Activated CD8-positive, alpha-beta T cell treated with anti-CD3 and anti-CD28 coated beads for 36 hours (primary cell): ENCODE measurements at places on chromosomes 13 and 19. TPM values are rescaled to one million over a fixed set of nuclear protein-coding genes. Genes with fewer than 3 reads are reported as not detected.
A peak's percentile ranks its signal among the peaks of the same experiment; 100 is the strongest.

DNA sequence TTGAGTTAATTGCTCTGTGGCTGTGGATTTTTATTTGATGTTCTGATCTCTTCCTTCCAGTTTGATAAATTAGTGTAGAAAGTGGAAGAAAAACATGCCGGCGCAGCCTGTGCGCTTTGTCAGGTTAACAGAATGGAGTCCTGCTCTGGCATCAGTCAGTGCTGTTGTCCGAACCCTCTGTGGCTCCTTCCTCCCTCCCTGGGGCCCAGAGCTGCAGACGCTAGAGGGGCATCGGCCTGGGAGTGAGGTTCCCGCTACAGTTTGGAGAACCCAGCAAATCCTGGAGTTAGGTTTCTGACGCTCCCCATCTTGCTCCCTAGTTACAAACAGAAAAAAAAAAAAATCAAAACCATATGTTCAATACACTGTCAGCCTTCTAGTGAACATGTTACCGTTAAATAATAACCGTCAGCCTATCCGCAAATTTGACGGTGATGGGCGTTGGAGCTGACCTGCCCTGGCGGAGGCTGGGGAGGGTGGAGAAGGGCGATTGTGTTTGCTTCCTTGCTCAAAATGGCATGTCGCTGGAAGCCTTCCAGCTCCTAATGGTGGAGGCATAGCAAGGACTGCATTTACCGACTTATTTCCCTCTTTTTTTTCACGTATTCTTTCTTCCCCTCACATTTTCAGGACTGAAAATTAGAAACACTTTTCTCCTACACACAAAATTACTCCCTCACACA is 13.6 kb downstream of the MBNL2 start:
- DNase-seq: no peak

- DNase-seq: no peak
These were observed 220.5 kb downstream of the TM9SF2 start for GRCh38 chr13:99721606-99722337.

- no peak for DNase-seq
These were observed 177.3 kb downstream of the DNAJC15 start for GRCh38 chr13:43200736-43201135.

DNA sequence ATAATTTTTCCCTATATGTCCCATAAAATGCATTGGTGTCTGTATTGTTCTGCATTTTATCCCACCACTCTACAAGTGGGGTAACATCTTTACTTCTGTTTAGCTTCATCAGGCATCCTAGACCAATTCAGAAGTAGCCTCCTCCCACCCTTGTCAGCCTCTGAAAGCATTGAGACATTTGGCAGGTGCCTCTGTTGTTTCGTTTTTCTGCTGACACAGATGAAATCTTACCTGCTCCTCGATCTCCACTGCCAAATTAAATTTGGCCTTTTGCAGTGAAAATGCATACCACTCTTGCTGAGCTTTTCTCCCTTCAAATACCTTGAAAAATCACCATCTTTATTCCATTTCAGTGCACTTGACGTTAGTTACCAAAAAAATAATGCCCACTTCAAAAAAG is 83.5 kb upstream of the STARD13 start:
- DNase-seq: no peak

DNA sequence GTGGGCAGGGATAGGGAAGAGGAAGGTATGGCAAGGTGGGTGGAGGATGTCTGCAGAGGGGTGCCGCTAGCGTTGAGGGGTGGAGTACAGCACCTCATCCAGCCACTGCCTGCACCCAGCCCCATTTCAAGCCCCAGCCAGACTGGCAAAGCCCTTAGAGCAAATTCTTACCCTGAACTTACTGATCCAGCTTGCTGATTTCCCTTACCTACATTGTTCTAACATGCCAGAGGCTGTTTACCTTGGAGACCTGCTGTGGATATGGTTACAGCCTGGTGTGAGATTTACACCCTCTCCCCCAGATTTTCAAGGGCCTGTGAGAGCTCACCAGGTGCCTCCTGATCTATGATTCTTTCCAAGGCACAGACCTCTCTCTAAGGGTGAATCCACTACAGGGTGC is 86.0 kb downstream of the ZNF726 start:
- no peak for DNase-seq

- peak; percentile 54 for DNase-seq
These were observed 24.3 kb downstream of the COLGALT1 start for GRCh38 chr19:17579661-17580244.

GRCh38 chr19:3692141-3693024 is 7.9 kb downstream of the PIP5K1C start:
- DNase-seq: peak; percentile 61

- peak; percentile 44 for DNase-seq
These were observed 109.2 kb downstream of the ESD start for GRCh38 chr13:46687810-46688209.

DNA sequence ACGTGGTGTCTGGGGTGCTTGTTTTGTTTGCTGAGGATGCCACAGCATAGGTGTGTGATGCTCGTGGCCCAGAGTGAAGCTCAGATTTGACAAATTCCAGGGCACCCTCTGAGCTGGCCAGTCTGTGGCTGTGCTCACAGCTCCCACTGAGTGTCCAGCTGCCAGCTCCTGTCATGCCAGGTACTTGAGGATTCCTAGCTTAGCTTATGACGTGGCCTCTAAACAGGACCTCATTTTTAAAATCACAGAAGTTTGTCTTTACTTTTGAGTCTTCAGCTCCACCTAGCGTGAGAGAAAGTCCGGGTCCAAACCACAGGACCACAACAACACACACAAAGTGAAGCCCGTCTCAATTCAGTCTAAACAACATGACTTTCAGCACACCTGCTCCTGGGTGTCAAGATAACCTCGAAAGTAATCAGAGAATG is 117.3 kb downstream of the RAB20 start:
- no peak for DNase-seq

DNA sequence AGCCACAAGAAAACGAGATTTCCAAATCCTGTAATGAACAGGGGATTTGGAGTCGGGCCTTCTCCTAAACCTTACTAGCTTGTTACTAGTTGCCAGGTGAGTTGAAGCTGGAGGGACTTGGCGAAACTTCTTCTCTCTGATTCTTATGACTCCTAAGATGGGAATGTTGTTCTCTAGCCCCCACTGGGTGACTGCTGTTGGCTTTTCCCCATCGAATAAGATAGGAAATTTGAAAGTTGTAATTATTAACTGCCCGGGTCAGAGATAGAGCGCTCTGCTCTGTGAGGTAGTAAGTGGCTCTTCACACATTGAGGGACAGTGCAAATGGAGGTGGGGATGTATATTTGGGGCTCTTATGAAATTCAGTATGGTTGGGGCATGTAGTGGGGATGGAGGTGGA is 111.2 kb upstream of the MBNL2 start:
- no peak for DNase-seq

DNA sequence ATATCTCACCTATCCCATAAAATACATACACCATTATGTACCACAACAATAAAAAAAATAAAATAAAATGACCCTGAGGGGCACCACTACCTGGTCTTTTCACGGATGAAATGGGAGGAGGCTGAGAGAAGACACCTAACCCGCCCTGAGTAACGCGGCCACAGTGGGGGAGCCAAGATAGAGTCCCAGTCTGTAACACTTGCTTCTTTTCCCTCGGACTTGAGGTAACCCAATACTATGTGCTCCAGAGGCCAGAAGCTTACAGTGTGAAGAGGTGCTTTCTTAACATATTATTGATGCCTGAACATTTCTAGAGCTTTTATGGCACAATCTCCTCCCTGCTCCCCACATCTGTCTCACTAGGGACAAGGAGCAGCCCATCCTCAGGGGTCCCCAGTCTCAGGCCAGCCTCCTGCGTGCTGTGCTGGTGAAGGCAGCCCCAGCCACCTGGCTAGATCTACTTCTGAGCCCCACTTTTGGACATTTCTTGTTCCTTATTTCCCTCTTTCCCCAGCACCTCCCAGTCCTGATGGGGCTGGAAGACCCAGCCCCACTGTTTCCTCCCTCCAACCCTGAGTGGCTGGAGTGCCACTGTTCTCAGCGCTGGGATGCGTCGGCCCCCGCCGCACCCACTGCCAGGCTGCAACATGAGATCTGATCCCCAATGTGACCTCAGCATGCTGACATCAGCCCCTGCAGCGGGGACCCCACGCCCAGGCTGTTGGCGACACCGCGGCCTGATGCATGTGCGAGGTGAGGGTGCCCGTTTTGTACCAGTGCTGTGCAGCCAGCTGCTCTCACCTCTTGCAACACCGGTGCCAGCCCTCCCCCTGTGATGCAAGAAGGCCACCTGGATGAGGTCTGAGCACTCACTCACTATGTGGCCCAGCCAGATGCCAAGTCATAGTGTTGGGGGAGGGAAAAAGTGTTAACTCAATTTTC is 143.3 kb downstream of the DCLK1 start:
- no peak for DNase-seq

- DNase-seq: peak; percentile 58
These were observed 2.3 kb downstream of the AMH start for GRCh38 chr19:2251106-2252054.

DNA sequence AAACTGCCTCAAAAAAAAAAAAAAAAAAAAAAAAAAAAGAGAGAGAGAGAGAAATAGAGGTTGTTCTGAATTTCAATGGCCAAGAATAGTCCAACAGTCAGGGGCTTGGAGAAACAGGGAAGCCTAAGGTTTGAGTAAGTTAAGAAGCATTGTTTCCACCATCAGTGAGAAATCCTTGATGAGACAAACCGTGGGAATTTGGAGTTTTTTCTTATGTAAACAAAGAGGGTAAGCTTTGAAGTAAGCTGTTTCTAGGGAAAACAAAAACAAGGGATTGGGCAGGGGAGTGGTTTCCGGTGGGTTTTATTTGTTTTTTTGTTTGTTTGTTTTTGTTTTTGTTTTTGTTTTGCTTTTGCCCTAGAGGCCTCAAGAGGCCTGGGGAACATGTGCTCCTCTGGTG is 11.2 kb upstream of the ERVV-1 start:
- no peak for DNase-seq

DNA sequence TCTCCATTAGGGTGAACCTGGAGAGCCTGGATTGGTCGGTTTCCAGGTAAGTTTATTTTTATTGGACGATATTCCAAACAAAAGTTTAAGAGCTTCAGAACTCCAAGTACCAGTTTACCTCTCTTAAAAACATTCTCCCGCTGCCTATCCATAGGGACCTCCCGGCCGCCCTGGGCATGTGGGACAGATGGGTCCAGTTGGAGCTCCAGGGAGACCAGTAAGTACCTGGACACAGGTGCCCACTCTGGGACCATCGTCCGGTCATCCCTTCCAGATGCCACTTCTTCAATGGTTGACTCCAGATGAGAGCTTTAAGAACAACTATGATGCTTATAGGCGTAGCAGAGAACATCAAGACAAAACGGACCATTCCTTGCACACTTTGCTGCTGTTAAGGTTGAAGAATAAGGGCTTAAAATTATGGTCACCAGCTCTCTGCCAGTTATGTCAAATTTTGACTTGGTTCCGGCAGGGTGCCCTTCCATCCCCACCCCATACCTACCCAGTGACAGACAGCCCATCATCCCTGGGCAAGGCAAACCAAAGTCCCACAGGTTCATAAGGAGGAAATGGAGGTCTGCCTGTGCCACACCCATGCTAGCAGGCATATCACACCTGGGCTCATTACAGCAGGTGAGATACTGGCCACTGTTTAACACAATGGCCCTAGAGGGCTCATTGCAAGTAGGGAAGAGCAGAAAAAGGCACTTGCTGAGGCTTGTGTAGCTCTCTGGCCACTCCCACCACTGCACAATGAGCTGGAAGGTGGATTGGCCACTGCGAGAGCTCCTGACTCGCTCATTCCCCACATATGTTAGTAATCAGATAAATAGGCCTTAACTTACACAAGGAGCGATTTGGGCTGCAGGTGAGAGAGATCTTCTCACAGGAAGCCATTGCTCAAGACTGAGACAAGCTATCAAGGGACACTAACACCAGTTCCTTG is 123.6 kb downstream of the COL4A2 start:
- DNase-seq: no peak

- DNase-seq: no peak
These were observed 283.9 kb downstream of the UQCRFS1 start for GRCh38 chr19:28929006-28929405.

- DNase-seq: no peak
These were observed 50.0 kb downstream of the MZT1 start for GRCh38 chr13:72677431-72677830.

DNA sequence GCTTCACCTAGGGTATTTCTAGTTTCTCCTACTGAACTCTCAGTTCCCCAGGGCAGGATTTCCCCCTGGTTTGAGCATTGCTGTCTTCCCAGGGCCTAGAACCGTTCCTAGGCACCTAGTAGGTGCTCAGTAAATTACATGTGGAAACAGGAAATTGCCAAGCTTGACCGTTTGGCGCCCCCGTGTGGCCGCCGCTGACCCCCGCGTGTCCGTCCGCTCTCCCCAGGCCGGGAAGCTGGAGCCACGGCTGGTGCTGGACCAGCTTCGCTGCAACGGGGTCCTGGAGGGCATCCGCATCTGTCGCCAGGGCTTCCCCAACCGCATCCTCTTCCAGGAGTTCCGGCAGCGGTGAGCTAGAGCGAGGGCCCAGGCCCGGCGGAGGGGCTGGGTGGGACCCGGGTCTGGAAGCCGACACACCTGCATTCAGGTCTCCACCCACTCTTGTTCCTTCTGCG is 55.5 kb downstream of the MYH14 start:
- DNase-seq: peak; percentile 36

- no peak for DNase-seq
These were observed 417.1 kb downstream of the ITGBL1 start for GRCh38 chr13:101869553-101869952.

DNA sequence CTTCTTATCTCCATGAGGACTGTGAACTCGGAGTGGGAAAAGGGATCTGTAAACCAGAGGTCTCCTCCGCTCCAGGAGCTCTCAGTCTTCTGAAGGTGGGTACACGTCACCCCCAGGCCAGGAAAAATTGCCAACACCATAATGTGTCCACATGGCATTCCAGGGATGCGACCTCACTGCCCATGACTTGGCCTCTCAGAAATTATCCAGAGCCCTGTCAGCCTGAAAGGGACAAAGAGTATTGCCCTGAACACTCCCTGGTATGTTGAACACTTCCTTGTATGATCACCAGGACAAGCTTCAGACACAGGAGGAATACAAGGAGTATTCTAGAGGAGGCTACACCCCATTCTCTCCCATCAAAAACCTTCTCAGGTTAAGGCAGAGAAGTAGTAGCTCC is 81.0 kb upstream of the SLC7A1 start:
- DNase-seq: no peak

DNA sequence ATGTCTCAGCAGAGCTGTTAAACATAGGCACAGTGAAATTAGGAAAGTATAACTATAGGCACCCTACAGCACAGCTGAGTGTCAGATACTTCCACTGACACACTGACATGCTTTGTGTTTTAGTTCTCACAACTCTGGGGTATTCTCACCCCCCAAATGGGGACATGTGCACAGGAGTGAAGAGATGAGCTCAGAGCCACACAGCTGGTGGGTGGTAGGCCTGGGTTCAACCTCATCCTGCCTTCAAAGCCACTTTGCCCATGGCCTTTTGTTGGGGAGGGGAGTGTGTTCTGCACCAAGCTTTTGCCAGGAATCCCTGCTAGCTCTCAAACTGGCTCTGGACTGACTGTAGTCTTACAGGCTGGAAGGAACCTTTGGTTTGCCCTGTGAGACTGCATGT is 1.7 kb upstream of the SLC35E1 start:
- no peak for DNase-seq

The SIN3B gene
- total RNA-seq: 27.6 TPM

The EPS8L1 gene
- 3.2 TPM for total RNA-seq

The TSSK6 gene
- total RNA-seq: 3.4 TPM

The LIM2 gene
- total RNA-seq: 1.4 TPM

The F10 gene
- not detected for total RNA-seq

The UQCRFS1 gene
- 48.5 TPM for total RNA-seq

The STOML3 gene
- total RNA-seq: not detected

The CYP4F2 gene
- total RNA-seq: not detected

The ZNF580 gene
- total RNA-seq: 26.2 TPM

The FBL gene
- total RNA-seq: 901 TPM

The KIR2DL1 gene
- total RNA-seq: not detected

The MEDAG gene
- not detected for total RNA-seq

The EIF3K gene
- total RNA-seq: 306 TPM

The ERICH6B gene
- not detected for total RNA-seq
